ENCODE measurements at places on chromosomes 2 and 18.

- no peak for DNase-seq
Measured at GRCh38 chr2:238709325-238710025, 138.4 kb upstream of the TWIST2 start.

DNA sequence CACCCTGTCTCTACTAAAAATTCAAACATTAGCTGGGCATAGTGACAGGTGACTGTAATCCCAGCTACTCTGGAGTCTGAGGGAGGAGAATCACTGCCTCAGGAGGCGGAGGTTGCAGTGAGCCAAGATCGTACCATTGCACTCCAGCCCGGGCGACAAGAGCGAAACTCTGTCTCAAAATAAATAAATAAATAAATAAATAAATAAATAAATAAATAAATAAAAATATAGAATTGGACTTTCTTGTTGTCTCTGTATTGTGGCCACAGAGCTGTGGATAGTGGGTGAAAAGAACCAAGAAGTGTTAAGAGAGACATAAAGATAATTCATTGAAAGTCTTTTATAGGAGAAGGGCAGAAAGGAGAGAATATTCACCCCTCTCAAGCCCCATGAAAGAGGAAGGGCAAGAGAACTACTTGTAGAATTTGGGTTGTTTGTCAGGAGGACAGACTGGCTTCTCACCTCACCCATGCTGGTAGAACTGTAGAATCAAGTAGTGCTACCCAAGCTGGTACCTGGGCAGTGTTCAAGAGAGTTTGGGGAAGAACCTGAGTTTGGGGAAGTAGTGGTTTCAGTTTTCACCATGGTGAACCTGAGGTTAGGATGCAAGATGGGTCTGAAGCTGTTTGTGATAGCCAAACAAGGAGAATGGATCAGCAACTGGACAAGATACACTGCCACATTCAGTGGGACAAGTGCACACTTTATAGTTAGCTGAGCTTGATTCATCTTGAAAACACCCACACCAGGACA lies 256.5 kb downstream of the CD226 start:
- DNase-seq, result no peak

DNA sequence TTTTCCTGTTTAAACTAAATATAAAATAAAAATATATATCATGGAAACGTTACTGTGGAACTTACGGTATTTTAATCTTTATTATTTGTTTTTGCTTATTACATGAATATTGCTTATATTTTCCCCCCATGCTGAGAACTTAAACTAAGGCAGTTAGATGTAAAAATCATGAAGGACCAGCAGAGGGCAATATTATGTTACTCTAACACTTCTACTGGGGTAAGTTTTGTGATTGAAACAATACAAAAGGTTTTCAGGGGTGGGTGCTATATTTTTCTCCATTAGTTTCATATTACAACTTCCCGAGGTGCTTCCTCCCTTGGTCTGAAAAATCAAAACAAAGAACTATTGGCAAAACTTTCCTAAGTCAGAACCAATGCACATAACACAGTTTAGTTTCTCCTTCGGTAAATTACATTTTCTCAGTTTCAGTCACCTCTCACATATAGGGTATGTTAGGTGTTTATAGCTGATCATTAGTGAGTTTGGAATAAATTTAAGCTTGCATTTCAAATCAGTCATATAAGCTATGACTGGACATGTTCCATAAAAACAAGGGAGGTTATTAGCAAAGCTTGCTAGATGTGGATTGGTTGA lies 54.8 kb downstream of the ZNF407 start:
- peak; percentile 8 for DNase-seq

DNA sequence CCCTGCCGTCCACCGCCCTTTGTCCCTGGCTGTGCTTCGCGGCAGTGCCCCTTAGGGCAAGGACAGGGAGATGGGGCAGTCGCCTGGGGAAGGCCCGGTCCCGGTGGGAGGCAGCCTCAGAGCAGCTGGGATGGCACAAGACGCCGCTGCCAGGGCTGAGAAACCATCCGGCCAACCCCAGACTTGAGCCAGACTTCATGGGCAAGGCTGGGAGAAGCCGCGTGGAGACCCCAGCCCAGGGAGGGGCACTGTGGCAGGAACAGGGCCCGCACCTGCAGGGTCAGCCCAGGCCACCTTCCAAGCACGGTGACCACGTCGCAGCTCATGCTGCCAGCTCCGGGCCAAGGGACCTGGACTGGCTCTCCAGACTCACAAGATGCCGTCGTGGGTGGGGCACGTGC lies 84.0 kb downstream of the NFATC1 start:
- no peak for DNase-seq

DNA sequence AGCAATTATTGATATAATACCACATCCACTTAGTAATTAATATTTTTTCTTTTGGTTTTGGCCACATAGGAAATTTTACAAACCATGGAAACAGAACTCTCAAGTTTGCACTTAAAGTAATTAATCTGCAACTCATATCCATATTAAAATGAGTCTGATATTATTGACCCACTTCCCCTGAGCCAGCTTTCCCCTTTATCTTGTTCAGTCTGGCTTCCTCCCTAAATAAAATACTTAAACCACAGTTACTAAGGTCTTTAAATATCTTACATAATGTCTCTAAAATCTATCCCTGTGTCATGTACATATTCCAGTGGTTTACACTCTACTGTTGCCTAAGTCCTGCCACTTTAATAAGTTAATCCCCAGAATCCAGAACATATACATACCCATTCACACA lies 564.9 kb upstream of the FSHR start:
- DNase-seq, result no peak

DNA sequence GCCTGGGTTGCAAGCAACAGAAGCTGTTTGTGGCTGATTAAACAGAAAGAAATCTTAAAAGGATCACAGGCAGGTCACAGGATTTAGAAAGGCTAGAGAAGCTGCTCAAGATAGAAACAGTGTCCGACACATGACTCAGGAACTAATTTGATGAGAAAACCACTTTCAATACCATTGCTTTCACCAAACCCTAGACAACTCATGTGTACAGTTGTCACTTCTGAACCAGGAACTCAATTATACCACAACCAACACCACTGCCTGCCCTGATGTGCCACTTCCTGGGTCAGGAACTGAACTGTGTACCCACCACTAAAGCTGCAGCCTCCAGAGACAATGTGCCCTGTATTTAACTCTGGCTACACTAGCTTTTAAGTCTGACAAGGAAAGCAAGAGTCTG lies 56.0 kb downstream of the TMEM247 start:
- DNase-seq, result no peak

DNA sequence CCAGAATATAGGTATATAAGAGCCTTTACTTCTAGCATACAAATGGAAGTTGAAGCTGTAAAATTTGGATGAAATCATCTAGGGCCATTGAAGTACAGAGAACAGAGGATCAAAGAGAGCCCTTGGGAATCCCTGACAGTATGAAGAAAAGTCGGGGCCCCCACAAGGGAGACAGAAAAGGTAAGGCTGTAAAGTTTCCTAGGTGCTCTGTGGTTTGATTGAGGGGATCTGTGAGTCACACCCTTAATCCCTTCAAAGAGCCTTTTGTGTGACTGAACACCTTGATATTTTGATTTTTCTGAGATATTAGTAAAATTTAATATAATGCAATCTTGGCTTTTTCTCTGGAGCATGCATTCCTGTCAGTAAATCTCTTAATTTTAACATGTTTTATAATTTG lies 961.7 kb upstream of the TMEFF2 start:
- no peak for DNase-seq

- no peak for DNase-seq
Measured at GRCh38 chr18:26640541-26640940, 92.2 kb upstream of the KCTD1 start.

DNA sequence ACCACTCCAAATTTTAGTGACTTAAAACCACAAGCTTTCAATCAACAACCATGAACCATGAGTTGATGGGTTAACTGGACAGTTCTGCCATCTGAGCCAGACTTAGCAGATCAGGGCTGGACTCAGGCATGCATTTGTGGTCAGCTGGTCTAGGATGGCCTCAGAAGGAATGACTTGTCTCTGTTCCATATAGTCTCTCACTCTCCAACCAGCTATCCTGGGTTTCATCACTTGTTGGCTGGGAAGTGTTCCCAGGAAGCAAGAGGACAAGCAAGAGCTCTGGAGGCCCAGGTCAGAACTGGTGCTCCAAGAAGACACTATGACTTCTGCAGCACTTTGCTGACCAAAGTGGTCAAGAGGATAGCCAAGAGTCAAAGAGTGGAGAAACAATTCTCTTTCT lies 17.5 kb upstream of the MAP3K20 start:
- DNase-seq, result no peak

DNA sequence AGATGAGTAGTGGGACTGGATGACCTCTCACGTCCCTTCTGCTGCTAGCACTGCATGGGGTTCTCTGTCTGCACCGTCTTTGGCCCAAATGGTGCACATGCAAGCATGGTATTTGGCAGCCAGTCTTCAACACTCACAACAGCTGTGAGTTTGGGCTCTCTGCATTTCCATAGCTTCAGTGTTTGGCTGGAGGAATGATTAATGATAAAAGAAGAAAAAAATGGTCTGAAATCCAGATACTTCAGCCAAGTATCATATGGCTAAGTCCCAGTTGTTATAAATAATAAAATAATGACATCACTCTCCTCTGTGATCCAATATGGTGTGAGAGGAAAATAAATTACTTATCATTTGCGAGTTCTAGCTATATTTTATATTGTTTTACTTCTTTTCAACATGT lies 173.3 kb downstream of the DCDC2C start:
- no peak for DNase-seq

DNA sequence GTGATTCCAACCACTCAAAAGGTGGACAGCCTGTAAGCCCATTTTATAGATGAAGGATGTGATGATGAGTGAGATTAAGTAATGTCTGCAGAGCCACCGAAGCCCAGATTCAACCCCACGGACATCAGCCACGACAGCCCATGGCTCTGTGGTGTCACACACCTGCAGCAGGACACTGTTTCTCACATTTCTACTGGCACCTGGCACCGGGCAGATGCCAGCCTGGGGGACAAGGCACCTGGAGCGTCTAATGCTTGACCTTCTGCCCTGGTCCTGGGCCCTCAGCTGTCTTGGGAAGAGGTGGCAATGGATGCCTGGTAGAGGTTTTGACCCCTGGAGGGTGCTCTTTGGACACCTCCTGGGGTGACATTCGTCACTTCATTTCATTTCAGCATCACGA lies 176.3 kb downstream of the ANAPC1 start:
- DNase-seq, result no peak

- DNase-seq, result no peak
Measured at GRCh38 chr2:20172273-20173055, 52.5 kb downstream of the SDC1 start.

DNA sequence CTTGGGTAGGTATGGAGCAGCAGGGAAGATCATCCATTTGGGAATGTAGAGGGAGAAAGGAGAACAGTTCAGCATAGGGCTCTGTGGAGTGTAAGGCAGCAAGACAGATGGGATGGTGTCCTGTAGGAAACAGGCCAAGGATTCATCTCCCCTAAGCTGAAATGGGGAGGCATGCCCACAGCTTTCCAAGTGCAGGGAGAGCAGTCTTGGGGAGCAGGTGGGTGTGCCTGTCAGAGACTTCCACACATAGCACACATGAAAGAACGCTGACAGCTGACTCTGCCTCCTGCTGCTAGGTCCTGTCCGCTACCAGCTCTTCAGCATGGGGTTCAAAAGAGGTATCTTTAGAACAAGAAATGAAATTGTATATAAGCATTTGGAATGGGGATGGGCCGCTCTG lies 9.0 kb downstream of the SETBP1 start:
- DNase-seq, result no peak

GRCh38 chr2:204114295-204115136 lies 178.0 kb downstream of the ICOS start:
- DNase-seq, result no peak

DNA sequence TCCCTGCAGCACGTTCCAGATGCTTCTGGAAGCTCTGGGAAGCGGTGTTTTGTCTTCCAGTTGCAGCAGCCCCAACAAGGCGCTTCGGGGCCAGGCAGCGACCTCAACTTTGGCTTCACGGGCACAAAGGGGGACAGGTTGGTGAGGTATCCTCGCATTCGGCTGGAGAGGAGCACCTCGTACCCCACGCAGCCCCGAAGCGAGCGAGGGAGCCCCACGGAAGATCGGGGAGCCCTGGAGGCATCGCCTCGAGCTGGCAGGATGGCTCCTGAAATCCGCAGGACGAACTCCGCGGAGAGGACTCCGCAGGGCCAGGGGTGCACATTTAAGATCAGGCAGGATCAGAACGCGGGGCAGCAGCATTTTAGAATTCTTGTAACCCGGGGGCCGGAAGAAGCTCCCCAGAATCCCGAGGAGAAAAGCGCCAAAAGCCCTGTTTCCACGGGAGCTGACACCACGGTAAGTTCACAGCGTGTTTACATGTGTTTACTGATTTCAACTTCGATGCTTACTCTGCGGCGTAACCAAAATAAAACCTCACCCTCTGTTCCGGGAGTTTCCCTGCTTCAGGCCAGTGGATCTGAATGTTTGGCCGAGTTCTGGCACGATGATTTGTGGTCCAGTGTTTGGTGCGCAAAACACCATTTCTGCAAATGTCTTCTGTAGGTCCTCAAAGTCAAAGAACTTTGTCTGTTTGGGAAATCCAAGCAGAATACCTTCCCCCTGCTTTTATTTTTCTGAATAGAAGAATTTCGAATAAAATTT lies 212.5 kb downstream of the NEDD4L start:
- DNase-seq, result no peak

DNA sequence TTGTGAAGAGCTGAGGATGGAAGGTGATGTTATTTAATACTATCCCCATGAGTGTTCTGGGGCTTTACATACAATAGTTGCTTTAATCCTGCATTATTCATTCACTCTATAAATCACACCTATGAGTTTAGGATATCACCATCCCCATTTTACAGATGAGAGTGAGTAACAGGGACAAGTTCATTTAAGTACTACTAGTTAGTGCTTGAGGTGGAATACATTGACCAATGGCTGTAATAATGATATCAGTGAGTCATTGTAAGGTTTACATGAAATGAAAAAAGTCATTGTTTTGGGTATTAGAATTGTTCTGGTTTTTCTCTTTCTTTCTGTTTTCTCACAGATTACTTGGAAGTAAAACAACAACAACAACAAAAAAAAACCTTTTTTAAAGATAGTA lies 42.5 kb downstream of the TANC1 start:
- DNase-seq, result no peak

GRCh38 chr2:147109291-147109690 lies 735.5 kb upstream of the ACVR2A start:
- no peak for DNase-seq

- DNase-seq, result no peak
Measured at GRCh38 chr2:68715353-68716041, 19.1 kb upstream of the ARHGAP25 start.

- no peak for DNase-seq
Measured at GRCh38 chr2:68414876-68415275, 49.8 kb downstream of the PLEK start.

All from amniotic stem cell (primary cell).